ENCODE measurements at places on chromosomes 6 and 20.

DNA sequence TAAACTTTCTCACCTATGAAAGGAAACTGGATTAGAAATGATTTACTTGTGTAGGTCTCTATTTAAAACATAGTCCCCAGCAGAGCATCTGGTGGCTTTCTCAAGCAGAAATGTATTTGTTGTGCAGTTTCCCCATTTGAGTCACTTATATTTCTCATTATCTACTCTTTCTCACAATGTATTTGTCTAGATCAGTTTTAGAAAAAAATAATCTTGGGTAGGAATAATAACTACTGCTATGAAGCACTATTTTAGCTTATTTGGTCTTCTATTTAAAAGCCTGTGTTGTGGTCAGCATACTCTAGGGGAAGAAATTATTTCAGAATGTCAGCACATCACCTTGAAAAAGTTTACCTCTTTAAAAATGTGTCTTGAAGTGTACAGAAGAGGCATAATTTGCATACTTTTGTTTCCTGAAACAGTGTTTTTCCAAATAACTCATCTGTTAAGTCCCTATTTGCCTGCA, 60.9 kb upstream of the PRL start:
- no peak for DNase-seq

DNA sequence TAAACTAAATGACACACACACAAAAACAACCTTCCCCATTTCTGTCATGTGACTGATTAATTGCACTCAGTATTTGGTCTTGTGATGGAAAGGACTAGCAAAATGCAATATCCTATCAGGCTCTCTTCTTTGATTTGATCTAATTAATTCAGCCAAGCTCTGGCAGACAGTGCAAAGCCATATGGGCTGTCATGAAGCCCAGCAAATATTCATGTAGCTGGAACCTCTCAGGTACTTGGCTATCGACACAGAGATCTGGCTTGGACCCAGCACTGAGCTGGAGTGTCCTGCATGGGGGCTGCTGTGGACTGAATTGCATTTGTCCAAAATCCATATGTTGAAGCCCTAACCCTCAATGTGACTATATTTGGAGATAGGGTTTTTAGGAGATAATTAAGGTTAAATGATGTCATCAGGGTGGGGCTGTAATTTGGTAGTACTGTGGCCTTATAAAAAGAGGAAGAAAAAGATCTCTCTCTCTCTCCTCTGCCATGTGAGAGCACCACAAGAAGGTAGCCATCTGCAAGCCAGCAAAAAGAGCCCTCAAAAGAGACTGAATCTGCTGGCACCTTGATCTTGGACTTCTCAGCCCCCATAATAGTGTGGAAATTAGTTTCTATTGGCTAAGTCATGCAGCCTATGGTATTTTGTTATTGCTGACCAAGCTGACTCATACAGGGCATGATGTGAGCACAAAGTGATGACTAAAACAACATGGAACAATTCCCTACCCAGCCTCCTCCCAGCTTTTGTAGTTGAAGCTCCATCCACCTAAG, 77.1 kb downstream of the STMND1 start:
- no peak for DNase-seq

- DNase-seq: no peak
These were observed 76.2 kb upstream of the STXBP5 start for GRCh38 chr6:147128056-147128455.

DNA sequence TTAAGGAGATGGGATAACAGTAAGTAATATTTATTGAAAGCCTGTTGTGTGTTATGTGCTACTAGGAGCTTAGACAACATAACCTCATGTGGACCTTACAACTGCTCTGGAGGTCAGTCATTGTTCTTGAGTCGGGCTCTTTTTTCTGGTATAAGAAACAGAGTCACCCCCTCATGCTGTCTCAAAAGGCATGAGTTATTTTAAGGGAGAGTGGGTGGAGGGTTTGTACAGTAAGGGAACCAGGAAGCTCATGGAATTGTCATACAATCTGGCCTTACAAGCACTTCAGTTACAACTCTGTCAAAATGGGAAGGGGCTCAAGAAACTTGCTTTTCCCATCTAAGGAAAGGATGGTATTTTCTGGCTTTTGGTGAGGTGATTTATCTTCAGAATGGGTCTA, 16.5 kb upstream of the DSE start:
- no peak for DNase-seq

GRCh38 chr20:17530716-17531664, at the start of gene BFSP1:
Gene BFSP1, minus strand, starts transcription at chr20:17531379. Its CDS starts 50 bp downstream, at chr20:17531329.
- DNase-seq: peak; percentile 31

- no peak for DNase-seq
These were observed 425.3 kb downstream of the EPM2A start for GRCh38 chr6:145309842-145310535.

GRCh38 chr6:154457881-154458284, 52.6 kb downstream of the CNKSR3 start:
- DNase-seq: no peak

DNA sequence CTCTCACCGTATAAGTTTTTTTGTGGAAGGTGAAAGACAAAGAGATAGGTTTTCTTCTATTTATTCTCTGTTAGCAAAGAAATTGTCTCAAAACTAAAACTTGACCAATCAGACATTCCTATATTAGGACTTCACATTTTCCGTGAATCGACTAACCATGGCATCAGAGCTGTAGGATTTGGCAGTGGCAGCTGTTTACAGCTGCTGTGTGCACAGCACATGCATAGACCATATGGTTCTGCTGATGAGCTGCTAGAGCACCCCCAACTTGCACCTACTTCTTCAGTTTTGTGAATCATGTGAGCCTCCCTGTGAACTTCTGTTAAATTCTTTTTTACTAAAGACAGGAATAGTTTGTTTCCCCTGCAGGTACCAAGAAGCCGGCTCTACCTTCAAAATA, 157.9 kb downstream of the RFX6 start:
- no peak for DNase-seq

DNA sequence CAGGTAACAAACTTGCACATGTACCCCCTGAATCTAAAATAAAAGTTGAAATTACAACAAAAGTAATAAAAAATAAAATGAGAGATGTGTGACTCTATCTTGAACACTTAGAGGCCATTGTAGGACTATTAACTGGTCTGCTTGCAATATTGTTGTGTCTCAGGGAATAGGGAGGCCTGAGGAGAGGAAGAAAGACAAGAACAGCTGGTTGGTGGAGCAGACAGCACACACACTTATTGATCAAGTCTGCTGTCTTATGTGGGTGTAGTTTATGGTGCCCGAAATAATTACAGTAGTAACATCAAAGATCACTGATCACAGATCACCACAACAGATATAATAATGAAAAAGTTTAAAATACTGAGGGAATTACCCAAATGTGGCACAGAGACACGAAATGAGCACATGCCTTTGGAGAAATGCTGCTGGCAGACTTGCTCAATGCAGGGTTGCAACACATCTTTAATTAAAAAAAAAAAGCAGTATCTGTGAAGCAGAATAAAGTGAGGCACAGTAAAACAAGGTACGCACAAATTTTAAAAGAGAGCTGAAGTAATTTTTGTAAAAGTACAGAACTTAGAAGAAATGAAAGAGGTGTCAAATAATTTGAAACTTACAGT, 110.1 kb upstream of the HDAC2 start:
- DNase-seq: no peak

DNA sequence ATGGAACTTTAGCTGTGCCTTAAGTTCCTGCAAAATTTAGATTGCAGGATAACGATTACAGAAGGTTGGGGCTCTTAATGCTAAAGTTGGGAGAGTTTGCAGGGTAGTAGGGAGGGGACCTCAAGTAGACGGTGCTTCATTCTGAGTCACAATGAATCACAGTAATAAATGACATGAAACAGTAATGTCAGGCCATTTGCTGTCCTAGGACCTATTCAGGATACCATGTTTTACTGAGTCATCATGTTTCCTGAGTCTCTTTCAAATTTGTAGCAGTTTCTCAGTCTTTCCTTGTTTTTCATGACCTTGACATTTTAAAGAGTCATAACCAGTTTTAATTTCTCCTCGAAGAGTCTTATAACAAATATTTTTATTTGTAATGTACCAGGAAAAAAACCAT, 406.9 kb upstream of the MAP3K7 start:
- DNase-seq: no peak

GRCh38 chr20:62030834-62031434, 34.7 kb downstream of the TAF4 start:
- peak; percentile 38 for DNase-seq

DNA sequence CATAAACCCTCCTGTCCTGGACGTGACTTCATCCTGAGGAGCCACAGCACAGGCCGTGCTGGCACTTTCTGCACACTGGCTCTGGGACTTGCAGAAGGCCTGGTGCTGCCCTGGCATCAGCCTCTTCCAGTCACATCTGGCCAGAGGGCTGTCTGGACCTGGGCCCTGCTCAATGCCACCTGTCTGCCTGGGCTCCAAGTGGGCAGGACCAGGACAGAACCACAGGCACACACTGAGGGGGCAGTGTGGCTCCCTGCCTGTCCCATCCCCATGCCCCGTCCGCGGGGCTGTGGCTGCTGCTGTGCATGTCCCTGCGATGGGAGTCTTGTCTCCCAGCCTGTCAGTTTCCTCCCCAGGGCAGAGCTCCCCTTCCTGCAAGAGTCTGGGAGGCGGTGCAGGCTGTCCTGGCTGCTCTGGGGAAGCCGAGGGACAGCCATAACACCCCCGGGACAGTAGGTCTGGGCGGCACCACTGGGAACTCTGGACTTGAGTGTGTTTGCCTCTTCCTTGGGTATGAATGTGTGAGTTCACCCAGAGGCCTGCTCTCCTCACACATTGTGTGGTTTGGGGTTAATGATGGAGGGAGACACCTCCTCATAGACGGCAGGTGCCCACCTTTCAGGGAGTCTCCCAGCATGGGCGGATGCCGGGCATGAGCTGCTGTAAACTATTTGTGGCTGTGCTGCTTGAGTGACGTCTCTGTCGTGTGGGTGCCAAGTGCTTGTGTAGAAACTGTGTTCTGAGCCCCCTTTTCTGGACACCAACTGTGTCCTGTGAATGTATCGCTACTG, 22.0 kb upstream of the PYGB start:
- DNase-seq: no peak

GRCh38 chr6:132003516-132004178, 52.5 kb upstream of the CCN2 start:
- DNase-seq: no peak

Measured in CD4-positive, alpha-beta T cell treated with Interleukin-1 beta for 1 hour (primary cell).